T follicular helper cell (primary cell): ENCODE measurements at places on chromosomes 1 and 21.
A peak's percentile ranks its signal among the peaks of the same experiment; 100 is the strongest.

- DNase-seq, result no peak
These were observed 22.8 kb downstream of the ATP1B1 start for GRCh38 chr1:169129109-169129784.

DNA sequence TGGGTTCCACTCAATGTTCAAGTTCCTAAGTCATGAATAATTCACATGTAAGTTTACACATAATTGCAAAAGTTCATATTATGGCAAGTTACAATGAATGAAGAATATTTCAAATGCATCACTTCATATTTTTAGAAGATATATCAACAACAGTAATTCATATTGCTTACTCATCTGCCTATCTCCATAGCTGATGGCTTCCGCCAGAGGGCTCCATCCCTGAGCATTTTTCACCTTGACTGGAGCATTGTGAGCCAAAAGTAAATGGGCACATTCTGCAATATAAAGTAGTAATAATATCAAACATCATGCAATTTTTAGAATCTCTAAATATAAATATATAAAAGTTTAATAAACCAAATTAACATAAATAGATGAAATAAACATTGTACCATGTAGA is 29.8 kb downstream of the ANKRD13C start:
- DNase-seq, result no peak

- no peak for DNase-seq
These were observed 158.8 kb downstream of the TOMM20 start for GRCh38 chr1:234969581-234970400.

DNA sequence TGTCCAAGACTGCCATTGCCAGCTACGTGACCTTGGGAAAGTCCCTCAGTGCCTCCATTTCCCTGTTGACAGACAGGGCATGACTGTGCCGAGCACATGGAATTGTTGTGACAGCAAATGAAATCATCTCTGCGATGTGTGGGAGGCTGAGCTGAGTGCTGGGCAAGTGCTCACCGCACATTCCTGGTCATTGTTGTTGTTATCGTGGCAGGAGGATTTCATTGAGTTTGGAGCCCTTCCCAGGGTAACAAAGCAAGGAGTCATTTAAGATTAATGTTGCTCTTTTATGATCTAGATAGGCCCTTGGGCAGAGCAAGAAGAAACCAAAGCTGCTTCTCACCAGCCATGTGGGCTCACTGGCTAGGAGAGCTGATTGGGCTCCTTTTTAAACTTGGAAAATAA is 39.6 kb upstream of the ITPKB start:
- no peak for DNase-seq

DNA sequence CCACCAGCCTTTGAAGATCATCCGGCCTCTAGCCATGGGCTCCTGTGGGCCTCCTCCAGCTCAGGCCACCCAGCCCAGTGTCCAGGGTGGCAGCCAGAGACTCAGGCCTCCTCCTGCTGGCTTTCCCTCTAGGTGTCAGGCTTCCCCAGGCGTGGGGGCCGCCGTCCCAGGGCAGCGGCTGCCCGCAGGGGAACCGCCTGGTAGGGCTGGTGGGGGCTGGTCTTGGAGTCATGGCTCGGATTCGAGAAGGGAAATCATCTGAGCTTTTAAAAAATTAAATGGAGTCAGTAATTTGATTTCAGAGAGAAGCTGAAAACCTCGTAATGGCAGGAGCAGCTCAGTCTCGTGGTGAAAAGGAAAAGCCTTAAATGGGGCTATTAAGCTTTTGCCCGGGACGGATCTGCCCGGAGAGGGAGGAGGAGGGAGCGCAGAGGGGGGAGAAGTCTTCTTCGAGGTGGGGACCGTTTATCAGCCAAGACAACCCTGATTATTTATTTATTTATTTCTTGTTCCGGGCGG is 66.4 kb upstream of the TARDBP start:
- no peak for DNase-seq

- DNase-seq, result no peak
These were observed 290.8 kb downstream of the LRRC7 start for GRCh38 chr1:69858534-69858933.

- DNase-seq, result no peak
These were observed 13.3 kb upstream of the CHI3L2 start for GRCh38 chr1:111214074-111214801.

- DNase-seq, result no peak
These were observed 99.5 kb downstream of the GALNT2 start for GRCh38 chr1:230166366-230167132.

DNA sequence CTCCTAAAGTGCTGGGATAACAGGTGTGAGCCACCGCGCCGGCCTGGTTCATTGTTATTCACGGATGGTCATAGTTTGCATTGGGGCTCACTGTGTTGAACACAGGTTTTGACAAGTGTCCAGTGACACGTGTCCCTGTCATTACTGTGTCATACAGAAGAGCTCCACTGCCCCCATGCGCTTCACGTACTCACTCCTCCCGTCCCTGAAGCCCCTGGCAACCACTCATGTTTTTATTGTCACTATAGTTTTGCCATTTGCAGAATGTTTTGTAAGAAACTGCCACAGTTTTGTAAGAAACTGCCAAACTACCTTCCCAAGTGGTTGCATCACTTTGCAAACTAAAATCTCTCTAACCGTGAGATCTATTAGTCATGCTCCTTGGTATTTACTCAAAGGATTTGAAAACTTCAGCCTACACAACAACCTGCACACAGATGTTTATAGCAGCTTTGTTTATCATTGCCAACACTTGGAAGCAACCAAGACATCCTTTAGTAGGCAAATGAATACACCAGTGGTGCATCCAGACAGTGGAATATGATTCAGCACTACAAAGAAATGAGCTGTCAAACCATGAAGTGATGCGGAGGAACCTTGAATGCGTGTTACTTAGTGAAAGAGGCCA is 163.2 kb upstream of the COL6A1 start:
- no peak for DNase-seq

- DNase-seq, result no peak
These were observed 4.1 kb upstream of the KCNAB2 start for GRCh38 chr1:6041432-6042062.

GRCh38 chr1:9721606-9722377 is 70.3 kb downstream of the PIK3CD start:
- peak; percentile 71 for DNase-seq

DNA sequence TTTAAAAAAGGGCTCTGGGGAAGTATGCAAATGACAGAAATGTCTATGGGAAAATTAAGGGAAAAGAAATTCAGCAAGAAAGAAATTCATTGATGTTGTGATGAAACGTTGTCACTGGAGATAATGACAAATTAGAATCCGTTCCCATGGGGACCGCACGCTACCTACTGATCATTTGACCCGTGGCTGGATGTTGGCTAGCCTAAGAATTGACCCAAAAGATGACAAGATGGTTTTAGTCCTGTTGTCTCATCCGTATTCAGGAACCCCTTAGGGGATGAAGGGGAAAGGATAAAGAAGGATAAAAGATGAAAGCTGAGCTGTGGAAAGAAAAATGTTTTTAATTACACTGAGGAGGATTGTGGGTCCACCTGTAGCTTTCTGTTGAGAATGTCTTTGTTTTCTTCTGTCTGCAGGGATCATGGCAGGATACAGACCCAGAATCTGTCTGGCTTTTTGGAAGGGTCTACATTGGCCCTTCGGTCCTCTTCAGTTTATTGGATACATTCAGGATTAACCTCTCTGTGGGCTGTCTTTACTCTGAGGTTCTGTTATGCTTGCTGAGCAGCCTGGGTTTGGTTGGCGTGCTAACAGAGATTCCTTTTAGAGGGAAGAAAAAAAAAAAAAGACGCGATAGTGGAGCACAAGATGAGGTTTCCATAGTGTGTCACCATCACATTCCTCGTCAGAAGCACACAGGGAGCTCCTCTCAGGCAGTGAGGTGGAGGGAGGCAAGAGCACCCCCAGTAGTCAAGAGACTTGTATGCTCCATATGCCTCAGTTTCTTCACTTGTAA is 106.2 kb downstream of the CACHD1 start:
- no peak for DNase-seq

- no peak for DNase-seq
These were observed 131.5 kb upstream of the LMO4 start for GRCh38 chr1:87197156-87197555.

DNA sequence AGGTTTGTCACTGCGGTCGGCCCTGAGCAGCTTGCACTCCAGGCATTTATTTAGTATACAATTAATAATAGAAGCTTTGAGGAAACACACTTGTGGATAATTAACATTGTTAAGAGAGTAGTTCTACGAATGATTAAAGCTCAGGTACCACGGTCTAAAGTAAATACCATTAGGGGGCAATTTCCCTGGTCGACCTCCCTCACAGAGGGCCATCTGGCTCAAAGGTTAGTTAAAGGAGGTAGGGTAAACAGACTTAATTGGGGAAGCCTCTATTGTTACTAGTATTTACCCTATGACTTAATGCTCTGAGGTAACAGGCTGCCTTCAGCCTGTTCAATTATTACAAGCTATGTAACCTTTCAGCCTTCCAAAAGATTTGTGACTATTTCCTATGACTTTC is 122.3 kb upstream of the SLC44A3 start:
- no peak for DNase-seq

- DNase-seq, result no peak
These were observed 14.6 kb downstream of the EPHX1 start for GRCh38 chr1:225824533-225824941.

GRCh38 chr1:104648269-104648691 is 898.6 kb downstream of the AMY1C start:
- no peak for DNase-seq

GRCh38 chr1:114347431-114348209 is 163.4 kb downstream of the TRIM33 start:
- DNase-seq, result no peak

GRCh38 chr1:7469255-7469938 is 301.7 kb upstream of the VAMP3 start:
- no peak for DNase-seq

DNA sequence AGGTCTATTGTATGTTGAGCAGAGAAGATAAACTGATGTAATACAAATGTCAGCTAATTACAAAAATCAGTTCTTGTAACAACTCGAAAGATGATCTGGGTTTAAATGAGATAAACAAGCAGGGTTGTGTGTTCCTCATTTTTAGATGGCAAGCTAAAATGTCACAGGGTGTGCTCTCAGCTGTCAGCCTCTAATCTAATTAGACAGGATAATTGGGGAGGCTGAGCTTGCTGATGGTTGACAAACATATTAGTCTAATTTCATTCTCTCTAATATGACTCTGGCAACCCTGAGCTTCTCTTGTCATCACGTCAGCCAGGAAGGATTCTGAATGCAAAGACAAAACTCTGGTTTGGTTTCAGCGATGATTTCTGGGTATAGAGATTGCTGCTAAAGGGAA is 335.3 kb upstream of the KAZN start:
- no peak for DNase-seq

DNA sequence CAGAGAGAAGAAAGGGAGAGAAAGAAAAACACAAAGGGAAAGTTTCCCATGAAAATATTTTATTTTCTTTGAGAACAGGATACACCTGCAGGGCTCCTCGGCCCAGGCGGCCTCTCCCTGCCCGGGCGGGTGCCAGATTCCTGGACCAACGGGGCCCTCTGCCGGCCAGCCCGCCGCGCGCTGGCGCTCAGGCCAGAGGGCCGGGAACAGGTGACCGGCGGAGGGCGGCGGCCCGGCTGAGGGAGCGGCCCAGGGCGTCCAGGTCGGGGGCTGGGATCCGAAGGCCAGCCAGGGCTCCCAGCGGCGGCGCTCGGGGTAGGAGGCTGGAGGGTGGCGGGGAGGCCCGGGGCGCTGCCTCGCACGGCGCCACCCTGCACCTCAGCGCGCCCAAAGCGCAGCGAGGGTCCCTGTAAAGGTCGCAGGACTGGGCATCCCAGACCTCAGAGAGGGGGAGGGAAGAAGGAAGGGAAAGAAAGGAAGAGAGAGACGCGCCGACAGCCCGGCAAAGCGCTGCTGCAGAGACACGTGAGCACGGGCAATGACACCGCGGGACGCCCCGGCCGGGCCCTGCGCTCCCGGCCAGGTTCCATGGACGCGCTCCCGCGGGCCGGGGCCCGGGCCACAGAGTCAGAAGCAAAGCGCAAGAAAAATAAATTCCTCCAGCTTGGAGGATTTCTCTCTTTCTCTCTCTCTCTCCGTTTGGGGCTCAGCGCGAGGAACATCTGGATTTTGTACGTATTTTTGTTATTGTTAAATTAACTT is 927 bp downstream of the WNT9A start:
- DNase-seq, result peak; percentile 27

GRCh38 chr1:87523466-87523865 is 194.8 kb downstream of the LMO4 start:
- DNase-seq, result no peak
